Naive thymus-derived CD4-positive, alpha-beta T cell (primary cell): ENCODE measurements at places on chromosomes 13 and 19. TPM values are rescaled to one million over a fixed set of nuclear protein-coding genes. Genes with fewer than 3 reads are reported as not detected.

DNA sequence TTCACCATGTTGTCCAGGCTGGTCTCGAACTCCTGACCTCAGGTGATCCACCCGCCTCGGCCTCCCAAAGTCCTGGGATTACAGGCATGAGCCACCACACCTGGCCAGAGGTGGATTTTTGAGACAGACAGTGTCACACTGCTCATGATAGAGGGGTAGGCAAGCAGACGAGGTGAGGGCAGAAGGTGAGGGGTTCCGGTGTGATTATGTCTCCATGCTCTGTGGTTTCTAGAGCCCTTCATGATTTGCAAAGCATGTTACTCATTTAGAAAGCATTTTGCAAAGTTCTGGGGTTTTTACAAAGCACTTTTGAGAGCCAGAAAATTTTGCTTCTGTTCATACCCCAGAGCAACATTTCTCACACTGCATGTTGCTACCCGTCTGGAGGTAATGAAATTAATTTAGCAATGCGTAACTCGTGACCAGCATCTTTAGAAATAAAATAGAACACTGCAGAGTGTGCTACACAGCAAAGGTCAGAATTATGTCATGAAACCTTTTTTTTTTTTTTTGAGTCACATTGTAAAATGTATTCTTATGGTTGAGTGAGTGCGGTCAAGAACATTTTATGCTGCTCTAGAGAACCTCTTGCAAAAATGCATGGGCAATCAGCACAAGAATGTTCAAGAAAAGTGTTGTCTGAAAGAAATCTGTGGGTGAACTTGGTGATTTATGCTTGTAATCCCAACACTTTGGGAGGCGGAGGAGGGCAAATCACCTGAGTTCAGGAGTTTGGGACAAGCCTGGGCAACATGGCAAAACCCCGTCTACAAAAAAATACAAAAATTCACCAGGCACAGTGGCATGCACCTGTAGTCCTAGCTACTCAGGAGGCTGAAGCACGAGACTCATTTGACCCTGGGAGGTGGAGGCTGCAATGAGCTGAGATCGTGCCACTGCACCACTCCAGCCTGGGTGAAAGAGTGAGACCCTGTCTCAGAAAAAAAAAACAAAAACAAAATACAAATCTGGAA lies 58.0 kb downstream of the MAP4K1 start:
- no peak overlapping the region for H3K27ac ChIP-seq
- DNase-seq = no peak
- H3K36me3 ChIP-seq = no peaks in the 10 kb centered on the region
- no peaks in the 10 kb centered on the region for H3K27me3 ChIP-seq

DNA sequence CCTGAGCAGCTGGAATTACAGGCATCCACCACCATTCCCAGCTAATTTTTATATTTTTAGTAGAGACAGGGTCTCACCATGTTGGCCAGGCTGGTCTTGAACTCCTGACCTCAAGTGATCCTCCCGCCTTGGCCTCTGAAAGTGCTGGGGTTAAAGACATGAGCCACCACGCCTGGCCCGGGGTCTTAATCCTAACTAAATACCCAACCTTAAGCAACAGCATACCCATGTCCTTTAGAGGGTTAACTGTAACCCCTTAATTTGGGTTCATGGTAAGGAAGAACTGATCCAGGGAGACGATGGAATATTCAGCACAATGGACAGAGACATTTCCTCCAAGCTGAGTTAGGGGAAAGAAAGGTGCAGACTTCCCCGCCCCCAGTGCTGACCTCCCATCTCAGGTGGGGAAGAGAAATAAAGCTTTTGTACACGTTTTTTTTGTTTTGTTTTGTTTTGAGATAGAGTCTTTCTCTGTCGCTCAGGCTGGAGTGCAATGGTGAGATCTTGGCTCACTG lies 8.7 kb upstream of the GALP start:
- H3K27me3 ChIP-seq = no peaks in the 10 kb centered on the region
- H3K27ac ChIP-seq = no peak overlapping the region
- no peak overlapping the region for H3K4me3 ChIP-seq
- DNase-seq = no peak
- no peaks in the 10 kb centered on the region for H3K36me3 ChIP-seq
- H3K4me1 ChIP-seq = no peaks in the 10 kb centered on the region

GRCh38 chr13:76925115-76925514 lies 23.2 kb upstream of the ACOD1 start:
- no peak overlapping the region for H3K27ac ChIP-seq
- H3K27me3 ChIP-seq = no peaks in the 10 kb centered on the region
- H3K36me3 ChIP-seq = no peaks in the 10 kb centered on the region
- H3K4me1 ChIP-seq = no peaks in the 10 kb centered on the region
- H3K4me3 ChIP-seq = no peak overlapping the region

Gene TMEM59L
- total RNA-seq = 0.22 TPM

Gene KLK3
- total RNA-seq = not detected

DNA sequence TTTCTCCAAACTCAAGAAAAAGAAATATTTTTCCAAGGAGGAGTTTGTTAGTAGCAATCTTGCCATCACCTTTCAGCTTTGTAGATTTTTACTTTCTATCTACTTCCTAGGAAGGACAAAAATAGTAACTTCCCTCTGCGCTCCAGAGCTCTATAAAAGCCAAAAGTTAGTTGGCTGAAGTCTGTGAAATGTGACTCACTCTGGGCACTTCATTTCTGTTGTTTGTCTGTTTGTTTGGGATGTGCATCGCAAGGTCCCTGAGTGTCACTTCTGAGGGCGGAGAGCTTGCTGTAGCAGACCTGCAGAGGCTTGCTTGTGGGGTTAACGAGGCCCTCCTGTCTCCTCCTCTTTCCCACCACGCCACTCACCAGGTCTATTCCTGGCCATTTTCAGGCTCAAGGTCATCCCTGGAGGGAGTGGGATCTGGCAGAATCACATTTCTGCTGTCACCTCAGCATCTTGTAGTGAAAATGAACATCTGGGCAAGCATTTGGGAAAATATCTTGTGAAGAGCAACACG lies 307.6 kb downstream of the GPC6 start:
- H3K36me3 ChIP-seq = no peaks in the 10 kb centered on the region
- DNase-seq = no peak
- H3K27me3 ChIP-seq = no peaks in the 10 kb centered on the region
- H3K4me3 ChIP-seq = no peak overlapping the region
- no peak overlapping the region for H3K27ac ChIP-seq
- no peaks in the 10 kb centered on the region for H3K4me1 ChIP-seq

DNA sequence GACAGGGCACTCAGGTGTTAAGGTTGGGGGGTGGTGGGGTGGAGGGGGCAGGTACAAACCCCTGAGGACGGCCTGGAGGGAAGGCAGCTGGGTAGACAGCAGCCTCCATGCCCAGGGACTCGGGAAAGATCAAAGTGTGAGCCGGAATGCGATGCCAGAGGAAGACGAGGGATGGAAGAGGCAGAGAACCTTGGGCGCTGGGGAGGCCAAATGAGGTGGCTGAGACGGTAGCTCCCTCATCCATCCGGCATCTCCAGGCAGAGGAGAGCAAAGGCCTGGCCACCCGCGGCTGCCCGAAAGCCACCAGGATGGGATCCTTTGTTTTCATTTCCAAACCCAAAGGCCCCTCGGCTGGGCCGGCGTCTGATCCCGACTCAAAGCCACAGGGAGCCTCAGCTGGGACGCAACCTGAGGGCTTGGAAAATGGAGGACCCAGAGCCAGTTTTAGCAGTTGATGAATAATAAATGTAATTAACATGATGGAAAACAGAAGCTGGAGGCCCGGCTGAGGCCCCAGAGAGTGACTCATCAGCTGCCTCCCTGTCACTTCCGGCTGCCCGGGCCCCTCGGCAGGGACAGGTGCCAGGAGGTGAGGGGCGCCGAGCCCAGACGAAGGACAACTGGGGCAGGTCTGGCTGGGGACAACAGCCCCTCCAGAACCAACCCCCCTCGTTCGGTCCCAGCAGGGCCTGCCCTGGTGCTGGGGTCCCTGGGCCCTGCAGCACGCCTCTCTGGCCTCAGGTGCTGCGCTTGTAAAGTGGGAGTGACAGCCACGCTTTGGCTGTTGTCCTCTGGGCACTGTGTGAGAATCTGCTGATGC lies 61.6 kb downstream of the CEBPG start:
- no peaks in the 10 kb centered on the region for H3K36me3 ChIP-seq
- H3K27ac ChIP-seq = no peak overlapping the region
- no peak overlapping the region for H3K4me3 ChIP-seq
- H3K27me3 ChIP-seq = no peaks in the 10 kb centered on the region

DNA sequence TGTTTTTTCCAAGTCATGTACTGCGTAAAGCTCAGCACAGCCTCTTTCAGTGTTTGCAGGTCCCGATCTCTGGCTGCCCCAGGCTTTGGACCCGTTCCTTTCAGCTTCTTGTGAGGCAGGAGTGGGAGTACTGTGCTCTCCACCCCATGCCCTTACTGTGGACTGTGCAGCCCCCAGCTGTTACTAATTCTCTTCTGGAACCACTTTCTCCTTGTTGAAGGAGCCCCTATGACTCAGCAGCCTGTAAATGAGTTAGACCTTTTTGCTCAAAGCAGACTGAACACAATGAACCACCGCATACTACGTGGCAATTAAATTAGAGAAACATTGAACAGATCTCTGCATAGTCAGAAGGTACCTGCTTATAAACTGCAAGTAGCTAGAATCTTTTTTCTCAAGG lies 39.0 kb downstream of the SERTM1 start:
- no peak overlapping the region for H3K27ac ChIP-seq
- no peaks in the 10 kb centered on the region for H3K36me3 ChIP-seq
- no peaks in the 10 kb centered on the region for H3K4me1 ChIP-seq

DNA sequence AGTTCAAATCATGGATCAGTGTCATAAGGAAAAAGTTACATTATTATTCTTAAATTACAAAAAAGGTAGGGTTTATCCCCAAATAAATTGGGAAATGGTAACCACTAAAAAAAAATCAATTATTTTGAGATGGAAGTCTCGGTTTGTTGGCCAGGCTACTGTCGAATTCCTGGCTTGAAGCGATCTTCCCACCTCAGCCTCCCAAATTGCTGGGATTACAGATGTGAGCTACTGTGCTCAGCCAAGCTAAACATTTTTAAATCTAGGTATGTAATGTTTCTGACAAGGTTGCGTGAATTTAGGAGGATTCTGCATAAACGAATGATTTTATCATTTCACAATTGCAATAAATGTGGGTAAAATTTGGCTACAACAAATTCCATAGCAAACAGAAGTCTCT lies 2.0 kb downstream of the NAA16 start:
- H3K4me1 ChIP-seq = peaks cover 29% of the 10 kb centered on the region
- no peaks in the 10 kb centered on the region for H3K36me3 ChIP-seq
- H3K27me3 ChIP-seq = no peaks in the 10 kb centered on the region
- peak overlapping the region; percentile 91 for H3K27ac ChIP-seq

DNA sequence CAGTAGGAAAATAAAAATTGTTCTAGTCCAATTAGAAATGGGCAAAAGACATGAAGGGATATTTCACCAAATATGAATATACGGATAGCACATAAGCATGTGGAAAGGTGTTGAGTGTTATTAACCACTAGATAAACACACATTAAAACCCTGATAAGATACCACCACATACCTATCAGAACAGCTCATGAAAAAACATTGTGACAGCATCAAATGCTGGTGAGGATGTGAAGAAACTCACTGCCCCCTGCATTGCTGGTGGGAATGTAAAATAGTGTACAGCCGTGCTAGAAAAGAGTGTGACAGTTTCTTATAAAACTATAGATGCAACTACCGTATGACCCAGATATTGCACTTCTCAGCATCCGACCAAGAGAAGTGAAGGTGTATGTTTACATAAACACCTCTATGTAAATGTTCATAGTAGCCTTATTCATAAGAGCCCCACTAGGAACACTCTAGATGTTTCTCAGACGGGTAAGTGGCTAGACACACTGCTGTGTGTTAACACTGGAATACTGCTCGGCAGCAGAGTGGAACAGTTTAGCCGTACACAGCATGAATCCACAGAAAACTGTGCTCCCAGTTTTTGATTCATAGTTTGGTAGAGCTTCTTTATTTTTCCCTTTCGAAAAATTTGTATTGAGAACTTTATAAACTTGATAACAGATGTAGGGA lies 321.1 kb downstream of the MYO16 start:
- H3K4me3 ChIP-seq = no peak overlapping the region
- DNase-seq = no peak
- no peaks in the 10 kb centered on the region for H3K27me3 ChIP-seq
- no peaks in the 10 kb centered on the region for H3K36me3 ChIP-seq
- no peak overlapping the region for H3K27ac ChIP-seq

GRCh38 chr13:78398743-78399410 lies 204.5 kb downstream of the POU4F1 start:
- H3K4me1 ChIP-seq = no peaks in the 10 kb centered on the region
- no peak overlapping the region for H3K4me3 ChIP-seq
- H3K27ac ChIP-seq = no peak overlapping the region
- H3K36me3 ChIP-seq = no peaks in the 10 kb centered on the region
